ENCODE measurements at places on chromosomes 11 and 22.

GRCh38 chr11:121833970-121834369, 282.0 kb downstream of the BLID start:
- no peak for DNase-seq

DNA sequence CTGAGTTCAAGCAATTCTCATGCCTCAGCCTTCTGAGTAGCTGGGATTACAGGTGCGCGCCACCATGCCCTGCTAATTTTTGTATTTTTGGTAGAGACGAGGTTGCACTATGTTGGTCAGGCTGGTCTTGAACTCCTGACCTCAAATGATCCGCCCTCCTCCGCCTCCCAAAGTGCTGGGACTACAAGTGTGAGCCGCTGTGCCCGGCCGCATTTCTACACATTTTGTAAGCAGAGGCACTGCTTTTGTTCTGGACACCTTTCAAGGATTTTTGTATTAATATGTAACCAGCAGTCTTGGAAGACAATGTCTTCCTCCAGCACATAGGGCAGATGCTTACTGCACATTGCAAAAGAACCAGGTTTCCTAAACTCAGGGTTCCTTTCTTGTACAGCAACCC, 11.4 kb upstream of the VSIG10L2 start:
- DNase-seq = no peak

DNA sequence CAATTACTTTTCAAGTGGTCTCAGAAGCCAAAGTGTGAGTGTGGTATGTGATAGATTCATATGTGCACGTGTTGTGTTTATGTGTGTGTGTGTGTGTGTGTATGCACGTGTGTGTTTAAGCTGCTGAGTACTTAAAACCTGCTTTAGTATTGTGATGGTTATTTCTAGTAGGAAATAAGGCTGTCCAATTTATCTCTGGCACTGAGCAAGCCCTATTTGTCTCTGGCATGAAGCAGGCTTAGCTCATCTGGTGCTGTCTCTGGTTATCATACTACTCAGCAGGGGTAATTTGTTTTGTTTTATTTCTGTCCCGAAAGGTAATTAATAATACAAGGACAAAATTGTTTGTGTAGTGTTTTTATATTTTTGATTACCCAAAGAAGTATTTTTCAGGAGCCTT, 333.7 kb downstream of the FAT3 start:
- no peak for DNase-seq

DNA sequence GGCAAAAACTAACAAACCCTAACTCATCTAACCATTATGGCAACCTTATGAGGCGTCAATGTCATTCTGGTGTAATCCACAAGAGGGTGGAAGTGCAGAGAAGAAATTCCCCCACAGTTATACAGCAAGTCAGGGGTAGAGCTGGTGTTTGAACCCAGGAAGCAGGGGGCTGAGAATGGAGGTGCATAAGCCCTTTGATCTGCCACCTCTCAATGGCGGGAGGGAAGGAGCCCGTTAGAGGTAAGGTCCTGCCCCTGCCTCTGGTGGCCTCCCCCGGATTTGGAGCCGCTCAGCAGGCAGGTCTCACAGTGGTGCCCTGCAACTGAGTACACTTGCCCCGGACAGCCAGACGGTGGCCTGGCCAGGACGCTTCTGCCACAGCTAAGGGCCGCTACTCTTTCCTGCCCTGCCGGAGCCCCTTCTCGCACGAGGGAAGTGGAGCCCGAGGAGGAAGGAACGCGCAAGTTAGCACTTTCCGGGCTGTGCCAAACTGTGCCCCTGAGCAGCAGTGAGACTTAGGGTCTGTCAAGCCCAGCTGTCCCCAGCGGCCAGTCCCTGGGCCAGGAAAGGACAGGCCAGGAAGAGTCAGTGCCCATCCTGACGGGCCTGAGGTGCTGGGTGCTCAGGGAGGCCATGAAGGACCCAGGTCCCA, 1.1 kb downstream of the FXYD2 start:
- no peak for DNase-seq

- DNase-seq = no peak
Observed at GRCh38 chr11:1706634-1707400, 9.8 kb downstream of the KRTAP5-6 start.

DNA sequence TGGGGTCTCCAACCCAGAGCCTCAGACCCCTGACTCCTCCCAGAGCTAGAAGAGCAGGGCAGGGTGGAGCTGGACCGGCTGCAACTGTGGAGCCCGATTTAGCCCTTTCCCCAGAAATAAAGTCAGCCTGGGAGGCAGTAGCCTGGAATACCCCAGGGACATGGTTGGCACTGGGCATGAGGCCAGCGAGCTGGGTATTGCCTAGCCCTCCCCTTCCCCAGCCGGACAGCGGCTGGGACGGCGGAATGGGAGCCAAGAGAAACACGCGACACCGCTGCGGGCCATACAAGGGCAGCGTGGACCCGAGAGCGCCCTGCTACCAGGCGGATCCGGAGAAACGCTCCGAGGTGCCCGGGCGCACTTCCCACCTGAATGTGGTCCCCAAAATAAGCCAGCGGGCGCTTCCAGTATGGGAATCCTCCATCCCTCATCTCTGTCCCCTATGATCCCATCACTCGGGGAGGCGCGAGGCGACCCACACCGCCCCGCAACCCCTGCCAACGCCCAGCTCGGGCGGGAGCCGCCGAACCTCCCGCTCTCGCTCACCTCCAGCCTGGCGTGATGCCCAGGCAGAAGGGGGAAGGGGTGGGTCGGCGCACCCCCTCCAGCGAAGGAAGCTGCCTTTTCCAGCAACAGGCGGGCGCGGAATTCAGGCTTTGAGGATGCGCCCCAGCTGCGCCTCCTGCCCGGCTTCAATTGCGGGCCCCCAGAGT, 758 bp downstream of the MCAM start:
- DNase-seq = no peak

- DNase-seq = no peak
Observed at GRCh38 chr22:45934659-45935341, 42.2 kb downstream of the WNT7B start.

- DNase-seq = no peak
Observed at GRCh38 chr11:57653163-57653562, 3.5 kb upstream of the YPEL4 start.

GRCh38 chr11:67468759-67469507, at the start of gene TMEM134:
Gene TMEM134 (minus strand): TSS chr11:67469251. CDS start chr11:67469192, 59 bp downstream.
- peak; percentile 94 for DNase-seq

- DNase-seq = no peak
Observed at GRCh38 chr11:22539821-22540256, 85.8 kb downstream of the FANCF start.
